CD4-positive, alpha-beta T cell (primary cell): ENCODE measurements at places on chromosomes 11 and 22.

GRCh38 chr11:121419836-121420235 is 32.3 kb upstream of the SORL1 start:
- DNase-seq: no peak

GRCh38 chr11:46669711-46670139 is 30.7 kb downstream of the ARHGAP1 start:
- DNase-seq: no peak

- DNase-seq: no peak
Measured at GRCh38 chr11:6655020-6655789, 404 bp downstream of the DCHS1 start.

DNA sequence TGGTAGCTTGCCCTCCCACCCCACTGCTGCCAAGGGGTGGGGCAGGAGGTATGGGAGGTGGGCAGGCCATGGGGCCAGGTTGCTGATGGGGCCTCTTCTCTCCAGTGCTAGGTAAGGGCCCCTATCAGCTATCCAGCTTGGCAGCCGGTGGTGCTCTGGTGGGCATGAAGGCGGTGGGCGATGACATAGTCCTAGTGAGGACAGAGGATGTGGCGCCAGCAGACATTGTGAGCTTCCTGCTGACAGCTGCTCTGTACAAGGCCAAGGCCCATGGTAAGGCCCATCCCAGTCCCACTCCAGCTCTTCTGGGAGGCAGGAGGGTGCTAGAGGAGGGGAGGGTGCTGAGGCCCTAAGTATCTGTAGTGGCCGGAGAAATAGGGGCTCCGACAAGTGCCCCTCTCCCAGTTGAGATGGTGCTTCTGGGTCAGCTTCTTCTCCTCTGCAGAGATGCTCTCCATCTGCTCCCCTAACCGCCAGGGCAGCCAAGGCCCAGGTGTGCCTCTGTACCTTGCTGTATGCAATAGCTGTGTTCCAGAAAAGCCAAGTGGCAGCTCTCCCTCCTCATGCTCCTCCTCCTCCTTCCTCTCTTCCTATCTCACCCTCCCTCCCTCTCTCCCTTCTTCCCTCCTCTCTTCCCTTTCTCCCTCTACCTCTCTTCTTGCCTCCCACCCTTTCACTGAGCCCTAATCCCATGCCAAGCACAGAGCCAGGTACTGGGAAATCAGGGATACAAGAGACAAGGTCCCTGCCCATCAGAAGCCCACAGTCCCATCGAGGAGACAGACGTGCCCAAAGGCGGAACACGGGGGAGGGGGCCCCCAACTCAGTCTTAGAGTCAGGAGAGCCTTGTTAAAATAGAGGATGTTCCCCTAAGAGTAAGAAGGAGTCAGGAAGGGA is 55.3 kb downstream of the OTOG start:
- no peak for DNase-seq

- DNase-seq: no peak
Measured at GRCh38 chr11:134100171-134100570, 31.3 kb downstream of the JAM3 start.

DNA sequence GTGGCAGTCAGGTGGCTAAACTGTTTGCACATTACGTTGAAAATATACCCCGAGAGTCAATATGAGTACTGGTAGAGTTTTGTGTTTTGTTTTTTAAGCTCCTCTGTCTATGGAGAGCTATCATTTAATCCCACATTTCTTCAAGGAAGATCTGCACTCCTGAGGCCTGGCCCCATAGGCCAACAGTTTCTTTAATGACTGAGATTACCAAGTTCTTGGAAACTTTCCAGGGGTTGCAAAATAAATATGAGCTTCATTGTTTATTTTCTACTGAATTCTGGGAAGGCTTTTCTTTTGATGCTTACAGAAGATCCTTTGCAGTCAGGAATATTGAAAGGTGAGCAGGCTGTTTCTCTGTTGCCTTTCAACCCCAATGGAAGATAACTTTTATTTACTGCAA is 452.0 kb downstream of the JRKL start:
- no peak for DNase-seq

- DNase-seq: no peak
Measured at GRCh38 chr22:47422736-47423135, 660.3 kb downstream of the TBC1D22A start.

- no peak for DNase-seq
Measured at GRCh38 chr11:114392735-114393667, 7.3 kb downstream of the C11orf71 start.

GRCh38 chr11:16902781-16903378 is 111.3 kb downstream of the PLEKHA7 start:
- DNase-seq: no peak

- DNase-seq: no peak
Measured at GRCh38 chr11:94860333-94860732, 92.2 kb downstream of the AMOTL1 start.

DNA sequence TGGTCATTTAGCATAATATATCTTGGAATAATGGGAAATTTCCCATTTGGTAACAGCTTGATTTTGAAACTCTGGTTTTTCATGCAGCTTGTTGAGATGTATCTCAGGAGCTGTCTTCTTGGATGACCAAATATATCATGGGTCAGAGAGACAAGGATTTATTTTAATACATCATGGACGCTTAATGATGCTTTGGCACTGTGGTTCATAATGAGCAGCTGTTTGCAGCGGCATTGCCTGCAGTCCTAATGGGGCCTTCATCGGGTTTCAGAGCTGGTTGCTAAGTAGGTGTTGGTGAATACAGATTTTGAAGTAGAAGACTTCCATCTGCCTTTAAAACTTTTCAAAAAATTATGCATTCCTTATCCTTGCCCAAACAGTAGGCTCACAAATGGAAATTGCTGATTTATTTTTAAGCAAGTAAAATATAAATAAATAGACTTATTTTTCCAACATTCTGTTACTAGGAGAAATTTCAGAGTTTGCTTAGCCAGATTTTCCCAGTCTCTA is 389.5 kb upstream of the FAT3 start:
- DNase-seq: no peak

DNA sequence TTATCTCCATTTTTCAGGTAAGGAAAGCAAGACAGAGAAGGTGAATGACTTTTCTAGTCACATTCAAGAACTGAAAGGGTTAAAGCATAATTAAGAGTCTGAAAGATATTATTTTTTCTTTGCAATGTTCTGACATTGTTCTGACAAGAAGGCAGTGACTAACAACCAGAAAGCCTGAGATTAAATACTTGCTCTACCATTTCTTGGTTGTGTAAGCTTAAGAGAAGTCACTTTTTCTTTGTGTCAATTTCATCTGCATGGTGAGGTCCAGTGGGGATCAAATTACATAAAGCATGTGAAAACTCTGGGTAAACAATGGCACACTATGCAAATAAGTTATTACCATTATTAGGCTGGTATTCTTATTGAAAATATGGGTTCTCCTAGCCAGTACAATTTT is 73.7 kb downstream of the PHF21A start:
- DNase-seq: no peak

DNA sequence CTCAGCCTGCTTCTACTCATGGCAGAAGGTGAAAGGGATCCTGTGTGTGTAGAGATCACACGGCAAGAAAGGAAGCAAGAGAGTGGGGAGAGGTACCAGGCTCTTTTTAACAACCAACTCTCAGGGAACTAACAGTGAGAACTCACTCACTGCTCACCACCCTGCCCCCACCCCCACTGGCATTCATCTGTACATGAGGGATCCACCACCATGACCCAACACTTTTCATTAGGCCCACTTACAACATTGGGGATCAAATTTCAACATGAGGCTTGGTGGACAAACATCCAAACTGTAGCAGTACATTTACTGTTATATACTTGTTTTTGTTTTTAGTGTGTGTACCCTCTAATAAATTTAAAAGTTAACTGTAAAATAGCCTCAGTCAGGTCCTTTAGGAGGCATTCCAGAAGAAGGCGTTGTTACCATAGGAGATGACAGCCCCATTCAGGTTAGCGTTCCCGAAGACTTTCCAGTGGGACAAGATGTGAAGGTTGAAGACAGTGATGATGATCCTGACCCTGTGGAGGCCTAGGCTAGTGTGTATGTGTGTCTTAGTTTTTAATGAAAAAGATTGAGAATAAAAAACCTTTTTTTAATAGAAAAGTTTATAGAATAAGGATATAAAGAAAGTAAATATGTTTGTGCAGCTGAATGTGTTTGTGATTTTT is 11.3 kb downstream of the CUL5 start:
- DNase-seq: no peak

DNA sequence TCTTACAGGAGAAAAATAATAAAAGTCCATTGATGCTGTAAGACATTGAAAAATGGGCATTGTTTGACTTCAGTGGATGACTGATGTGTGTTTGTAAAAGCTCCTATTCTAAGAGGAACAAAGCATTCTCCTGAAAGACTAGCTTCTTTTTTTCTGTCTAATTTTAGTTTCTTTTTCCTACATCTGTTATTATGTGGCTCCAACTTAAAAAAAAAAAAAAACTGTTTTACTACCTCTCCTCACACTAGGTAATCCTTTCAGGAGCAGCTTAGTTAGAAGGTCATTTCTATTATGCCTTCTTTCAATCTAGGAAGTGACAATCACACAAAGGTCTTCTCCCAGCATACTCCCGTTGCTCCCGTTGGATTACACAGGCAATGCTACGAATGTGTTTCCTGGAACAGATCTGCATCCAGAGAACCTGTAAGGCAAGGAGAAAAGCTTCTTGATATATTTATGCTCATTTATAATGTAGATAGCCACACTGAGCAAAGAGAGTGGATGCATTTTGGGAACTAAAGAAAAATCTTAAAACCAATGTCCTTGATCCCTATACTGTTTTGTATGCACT is 595.1 kb upstream of the CCDC179 start:
- no peak for DNase-seq

- no peak for DNase-seq
Measured at GRCh38 chr11:105144887-105145286, 5.3 kb upstream of the CARD18 start.

DNA sequence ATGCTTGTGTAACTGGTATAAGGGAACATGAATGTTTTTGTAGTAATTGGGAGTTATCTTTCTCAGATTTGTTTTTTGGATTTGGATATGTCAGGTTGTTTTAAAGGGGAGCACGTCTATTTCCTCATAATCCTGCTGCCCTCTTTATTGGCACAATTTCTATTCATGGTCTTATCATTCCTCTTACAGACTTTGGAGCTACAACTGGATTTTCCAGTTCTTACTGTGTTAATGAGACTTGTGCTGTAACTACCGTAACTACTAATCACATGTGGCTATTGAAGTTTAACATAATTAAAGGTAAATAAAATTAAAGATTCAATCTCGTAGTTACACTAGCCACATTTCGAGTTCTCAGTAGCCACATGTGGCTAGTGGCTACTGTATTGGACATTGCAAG is 1.9 kb downstream of the FDX1 start:
- DNase-seq: no peak

DNA sequence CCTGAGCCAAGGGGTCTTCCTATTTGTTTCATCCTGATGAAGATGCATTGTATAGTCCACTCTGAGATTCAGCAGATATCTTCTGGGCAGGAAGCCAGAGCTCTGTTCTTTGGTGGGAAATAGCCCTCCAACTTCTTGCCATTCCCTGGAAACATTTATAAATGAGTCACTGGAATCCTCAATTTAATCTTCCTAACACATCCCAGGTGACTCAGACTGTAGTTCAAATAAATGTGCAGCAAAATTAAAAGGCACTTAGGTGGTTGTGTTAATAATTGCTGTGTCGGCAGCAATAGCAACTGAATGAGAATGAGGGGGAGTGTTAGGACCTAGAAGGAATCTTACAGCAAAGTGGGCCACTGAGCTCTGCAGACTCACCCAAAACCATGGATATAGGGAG is 108.6 kb downstream of the INSC start:
- DNase-seq: no peak

DNA sequence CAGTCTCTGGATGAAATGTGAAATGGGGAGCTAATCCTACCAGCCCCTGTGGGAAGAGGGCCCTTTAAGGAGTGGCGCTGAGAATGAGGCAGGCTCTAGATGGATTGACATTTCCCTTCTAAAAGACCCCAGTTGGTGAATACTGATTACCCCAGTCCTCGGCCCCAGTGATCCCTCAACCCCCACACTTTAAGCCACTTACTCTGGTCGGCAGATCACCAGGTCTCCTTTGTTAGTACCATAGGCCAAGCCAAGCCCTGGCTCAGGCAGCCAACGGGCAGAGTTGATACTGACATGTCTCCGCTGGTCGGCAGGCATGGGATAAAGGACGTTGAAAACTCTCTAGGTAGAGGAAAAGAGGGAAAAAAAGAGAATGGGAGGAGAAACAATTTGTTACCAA is 26.1 kb upstream of the CHRM4 start:
- DNase-seq: no peak

DNA sequence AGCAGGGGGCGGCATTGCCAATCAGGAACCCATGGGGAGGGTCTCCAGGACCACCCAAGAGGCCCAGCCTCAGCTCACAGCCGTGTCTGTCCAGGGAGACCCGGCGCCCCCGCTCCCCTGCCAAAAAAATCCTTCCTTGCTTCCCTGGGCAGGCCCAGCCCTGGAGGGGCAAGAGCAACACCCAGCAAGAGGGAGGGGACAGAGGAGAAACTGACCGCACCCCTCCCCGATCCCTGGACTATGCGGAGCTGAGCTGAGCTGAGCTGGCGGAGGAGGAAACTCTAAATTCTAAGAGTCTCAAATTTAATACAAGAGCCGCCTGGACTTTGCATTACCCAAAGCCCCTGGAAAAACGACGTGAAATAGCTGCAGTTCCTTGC is 52.0 kb upstream of the SHISAL1 start:
- no peak for DNase-seq

- no peak for DNase-seq
Measured at GRCh38 chr11:115167456-115167855, 336.8 kb downstream of the CADM1 start.

DNA sequence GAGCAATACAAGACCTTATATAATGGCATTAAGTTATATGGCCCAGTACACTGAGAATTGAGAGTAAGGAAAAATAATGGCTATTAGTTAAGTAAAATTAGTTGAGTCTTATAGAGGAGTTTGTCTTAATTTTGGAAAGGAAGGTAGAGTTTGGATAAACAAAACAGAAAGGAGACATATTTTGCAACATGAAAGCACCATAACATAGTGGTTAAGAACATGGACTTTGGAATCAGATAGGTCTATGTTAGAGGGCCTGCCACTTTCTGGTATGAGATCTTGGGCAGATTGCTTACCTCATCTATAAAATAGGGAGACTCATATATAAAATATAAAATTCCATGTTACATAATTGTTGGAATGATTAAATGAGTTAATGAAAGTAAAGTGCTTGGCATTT is 68.9 kb downstream of the CSTPP1 start:
- no peak for DNase-seq

DNA sequence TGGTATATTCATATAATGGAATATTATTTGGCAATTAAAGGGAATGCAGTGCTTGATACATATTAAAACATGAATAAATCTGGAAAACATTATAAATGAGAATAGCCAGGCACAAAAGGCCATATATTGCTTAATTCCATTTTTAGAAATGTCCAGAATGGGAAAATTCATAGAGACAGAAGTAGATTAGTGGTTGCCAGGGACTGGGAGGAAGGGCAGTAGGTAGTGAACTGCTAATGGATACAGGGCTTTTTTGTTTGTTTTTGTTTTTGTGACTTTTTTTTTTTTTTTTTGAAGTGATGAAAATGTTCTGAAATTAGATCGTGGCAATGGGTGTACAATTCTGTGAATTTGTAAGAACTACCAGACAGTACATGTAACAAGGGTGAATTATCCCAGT is 86.1 kb downstream of the YAP1 start:
- no peak for DNase-seq
